H4 (cell line): ENCODE measurements at places on chromosomes 3 and 15. TPM values are rescaled to one million over a fixed set of nuclear protein-coding genes. Genes with fewer than 3 reads are reported as not detected.

Gene IL17RD
- total RNA-seq = 0.55 and 0.56 TPM in 2 replicates

Gene OR5K2
- total RNA-seq = not detected in 2 replicates

Gene CHDH
- total RNA-seq = 0.02 and 0.39 TPM in 2 replicates

Gene POU1F1
- not detected in 2 replicates for total RNA-seq
